ENCODE measurements at places on chromosomes 4 and X.

DNA sequence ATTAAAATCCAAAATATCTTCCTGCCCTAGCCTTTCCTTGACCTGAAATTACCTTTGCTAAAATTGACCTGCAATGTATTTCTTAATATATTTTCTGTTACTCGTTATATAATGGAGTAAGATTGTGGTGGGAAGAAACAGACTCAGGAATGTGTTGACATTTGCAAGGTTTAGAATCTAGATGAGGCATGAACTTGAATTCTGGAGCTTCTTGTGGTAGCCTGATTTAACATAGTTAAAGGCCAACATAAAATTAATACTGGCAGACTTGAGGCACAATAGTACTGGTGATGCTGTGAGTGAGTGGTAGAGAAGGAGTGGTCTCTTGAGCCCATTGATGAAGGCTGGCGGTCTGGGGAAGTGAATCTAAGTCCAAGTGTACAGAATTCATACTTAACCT, 197.9 kb upstream of the SPRY1 start:
- no peak for DNase-seq

- DNase-seq, result no peak
Observed at GRCh38 chr4:137993232-137993631, 248.9 kb downstream of the SLC7A11 start.

DNA sequence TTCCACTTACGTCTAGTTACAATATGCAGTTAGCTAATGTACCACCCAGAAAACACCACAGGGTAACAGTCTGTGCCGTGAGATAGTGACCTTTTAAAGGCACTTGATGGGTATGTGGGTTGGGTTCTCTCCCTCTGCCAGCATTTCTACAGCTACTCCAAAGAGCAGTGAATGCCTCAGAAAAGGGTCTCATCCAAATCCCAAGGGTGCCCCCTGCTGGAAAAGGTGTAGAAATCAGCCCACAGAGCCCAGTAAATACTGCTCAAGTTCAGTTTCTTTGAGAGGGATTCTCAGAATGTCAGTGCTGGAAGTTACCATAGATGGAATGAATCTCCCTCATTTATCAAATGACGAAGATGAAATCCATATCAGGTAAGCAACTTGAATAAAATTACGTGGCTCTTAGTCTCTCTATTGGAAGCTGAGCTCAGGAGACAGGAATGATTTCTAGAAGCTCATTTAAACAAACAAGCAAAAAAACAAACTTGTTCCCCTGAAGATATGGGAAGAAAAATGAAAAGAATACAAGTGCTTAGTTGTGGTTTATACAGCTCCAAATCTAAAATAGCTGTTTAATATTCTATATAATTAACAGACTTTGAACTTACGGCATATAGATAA, 9.5 kb downstream of the RNF175 start:
- no peak for DNase-seq

DNA sequence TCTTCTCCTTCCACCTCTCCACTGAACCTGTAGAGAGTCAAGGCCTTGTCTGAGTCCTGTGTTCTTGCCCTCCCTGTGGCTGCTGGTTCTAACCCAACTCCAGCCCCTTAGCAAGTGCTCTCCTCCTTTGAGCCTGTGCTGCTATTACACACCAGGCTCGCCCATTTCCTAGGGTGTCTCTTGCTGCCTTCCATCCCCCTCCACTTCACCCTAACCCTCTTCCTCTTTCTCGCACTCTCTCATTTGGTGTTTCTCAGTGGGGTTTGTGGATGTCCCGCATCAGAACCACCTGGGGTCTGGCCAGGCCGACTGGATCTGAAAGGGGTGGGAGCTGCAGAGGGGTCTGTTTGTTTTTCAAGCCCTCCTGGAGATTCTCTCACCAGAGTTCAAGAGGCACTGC, 156.7 kb downstream of the SPRY1 start:
- DNase-seq, result no peak

DNA sequence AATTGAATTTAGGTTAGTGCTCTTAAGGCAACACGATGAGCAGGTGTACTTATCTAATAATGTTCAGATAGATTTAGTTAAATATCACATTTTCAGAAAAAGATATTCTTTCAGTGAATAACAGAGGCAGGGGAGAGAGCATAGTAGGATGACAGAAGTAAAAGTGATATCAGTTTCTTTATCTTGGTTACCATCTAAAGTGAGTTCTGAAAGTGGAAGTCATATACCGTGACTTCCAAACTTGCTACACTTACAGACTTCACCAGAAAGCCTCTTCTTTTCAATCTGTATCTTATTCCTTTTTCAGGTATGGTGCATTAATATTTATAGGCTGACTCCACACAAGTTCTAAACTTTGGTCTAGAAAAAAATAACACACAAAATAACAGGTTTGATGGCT, 124.9 kb downstream of the POU4F2 start:
- no peak for DNase-seq

DNA sequence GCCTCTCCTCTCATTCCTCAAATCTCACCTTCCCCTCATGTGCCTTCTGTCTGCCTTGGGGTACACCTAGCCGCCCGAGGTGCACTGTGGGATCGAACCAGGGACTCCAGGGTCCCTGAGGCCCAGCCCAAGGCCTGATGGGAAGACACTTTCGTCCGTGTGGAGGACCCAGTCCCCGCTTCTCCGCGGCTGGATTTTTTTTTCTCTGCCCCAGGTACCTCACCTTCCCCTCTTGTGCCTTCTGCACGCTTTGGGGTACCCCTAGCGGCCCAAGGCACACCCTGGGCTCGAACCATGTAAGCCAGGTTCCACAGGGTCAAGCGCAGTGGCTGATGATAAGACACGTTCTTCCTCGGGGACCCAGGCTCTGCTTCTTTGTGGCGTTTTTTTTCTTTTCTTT, 530.7 kb downstream of the CWH43 start:
- DNase-seq, result no peak

GRCh38 chr4:7650606-7651385, 216.1 kb upstream of the PSAPL1 start:
- no peak for DNase-seq

GRCh38 chr4:119894650-119895208, 171.9 kb downstream of the MAD2L1 start:
- DNase-seq, result no peak

- DNase-seq, result no peak
Observed at GRCh38 chrX:119488749-119489148, 20.5 kb downstream of the SLC25A5 start.

DNA sequence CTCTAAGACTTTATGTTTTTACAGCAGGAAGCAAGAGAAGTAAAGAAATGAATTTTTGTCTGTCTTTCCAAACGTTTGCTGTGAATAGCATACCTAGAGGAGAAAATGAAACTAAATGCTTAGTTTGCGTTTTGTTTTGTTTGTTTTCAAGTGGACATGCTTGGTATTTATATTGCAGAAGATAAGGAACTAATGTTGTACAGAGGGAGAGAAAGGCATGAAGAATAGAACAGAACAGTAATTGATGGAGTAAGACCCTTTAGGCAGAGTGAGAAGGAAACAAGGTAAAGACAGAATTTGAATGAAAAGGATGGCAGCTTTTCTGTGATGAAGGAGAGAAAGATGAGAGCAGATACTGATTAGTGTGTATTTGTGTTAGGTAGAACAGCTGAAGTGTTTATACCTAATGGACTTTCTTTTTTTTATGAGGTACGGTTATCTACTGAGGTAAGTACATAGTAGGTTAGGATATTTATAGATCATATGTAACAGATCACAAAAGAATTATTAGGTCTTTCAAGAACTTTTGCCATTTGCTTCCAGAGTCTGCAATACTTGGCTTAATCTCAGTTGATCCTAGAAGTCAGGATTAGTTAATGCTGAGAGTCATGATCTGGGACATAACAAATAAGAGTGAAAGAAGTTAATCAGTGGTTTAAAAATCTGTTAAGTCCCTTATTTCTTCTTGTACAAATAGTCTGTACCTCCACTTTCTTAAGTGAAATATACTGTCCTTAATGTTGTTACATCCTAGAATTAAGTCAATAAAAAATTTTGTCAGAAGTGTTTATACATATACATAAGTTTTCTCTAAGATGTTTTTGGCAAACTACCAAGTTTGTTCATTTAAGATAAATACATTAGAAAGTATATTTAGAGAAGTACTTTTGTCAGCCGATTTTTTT, 36.8 kb downstream of the FABP2 start:
- DNase-seq, result no peak

- no peak for DNase-seq
Observed at GRCh38 chrX:131778269-131779218, 234.7 kb downstream of the OR13H1 start.

DNA sequence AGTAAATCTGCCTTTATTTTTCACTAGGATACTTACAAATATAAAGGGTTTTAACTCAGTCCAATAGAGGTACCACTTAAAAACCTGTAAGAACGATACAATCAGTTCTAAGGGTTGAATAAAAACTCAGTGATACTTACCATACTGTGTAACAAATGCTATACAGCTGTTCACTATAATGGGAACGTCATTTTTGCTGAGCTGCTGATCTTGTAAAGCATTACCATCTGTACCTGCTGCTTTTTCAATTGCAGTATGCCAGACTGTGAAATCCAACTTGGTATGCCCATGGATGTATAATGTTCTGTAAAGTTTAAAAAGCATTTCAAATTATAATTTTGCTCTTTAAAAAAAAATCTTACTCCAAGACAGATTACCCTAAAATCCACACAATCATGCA, 111.2 kb downstream of the ARAP2 start:
- no peak for DNase-seq

DNA sequence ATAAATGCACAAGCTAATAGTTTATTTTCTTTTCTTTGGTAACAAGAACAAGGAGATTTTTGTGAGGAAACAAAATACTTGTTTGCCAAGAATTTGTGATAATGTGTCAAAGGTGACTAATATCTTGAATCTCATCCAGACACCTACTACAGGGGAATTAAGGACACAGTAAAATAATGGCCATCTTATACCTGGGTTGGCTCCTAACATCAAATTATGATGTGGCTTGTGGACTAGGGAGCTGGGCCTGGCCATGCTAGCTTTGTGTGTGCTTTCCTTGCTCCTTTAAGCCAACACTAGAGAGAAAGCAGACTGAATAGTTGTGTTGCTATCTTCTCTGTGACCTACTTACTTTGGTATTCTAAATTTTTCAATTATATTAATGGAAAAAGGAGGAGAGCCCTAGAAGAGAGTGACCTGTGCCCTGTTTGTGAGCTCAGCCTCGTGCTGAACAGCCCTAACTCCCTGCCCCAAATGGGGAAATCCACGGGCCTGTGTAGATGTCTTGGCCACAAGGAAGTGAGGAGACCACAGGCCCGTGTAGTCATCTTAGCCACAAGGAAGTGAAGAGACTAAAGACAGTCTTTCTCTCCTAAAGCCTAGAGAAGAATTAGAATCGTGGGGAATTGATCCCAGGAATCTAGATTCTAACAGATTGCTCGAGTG, 23.3 kb downstream of the ARHGAP24 start:
- no peak for DNase-seq

DNA sequence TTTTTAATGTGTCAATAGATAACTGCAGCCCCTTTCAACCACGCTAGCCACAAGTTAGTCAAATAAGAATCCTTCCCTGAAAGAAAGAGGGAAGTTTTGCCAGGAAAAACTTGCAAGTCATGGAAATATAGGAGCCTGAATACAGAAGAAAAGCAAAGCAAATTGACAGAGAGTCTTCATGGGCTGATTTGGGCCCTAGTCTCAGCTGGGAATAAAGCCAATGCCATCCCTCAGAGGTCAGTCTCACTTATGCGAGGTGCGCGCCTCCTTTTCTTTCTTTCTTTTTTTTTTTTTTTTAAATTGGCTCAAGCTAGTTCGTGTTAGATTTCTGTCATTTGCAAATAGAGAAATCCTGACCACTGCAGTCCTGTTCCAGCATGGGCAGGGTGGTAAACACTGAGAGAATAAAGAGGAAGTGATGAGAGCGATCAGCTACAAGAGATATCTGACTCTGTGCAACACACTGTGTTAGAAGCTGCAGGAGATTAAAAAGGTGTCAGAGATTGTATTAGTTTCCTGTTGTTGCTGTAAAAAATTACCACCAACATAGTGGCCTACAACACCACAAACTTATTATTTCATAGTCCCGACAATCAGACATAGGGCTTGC, 299.7 kb downstream of the LDB2 start:
- DNase-seq, result no peak

GRCh38 chr4:123398853-123399626, 2.4 kb downstream of the SPRY1 start:
- no peak for DNase-seq

- no peak for DNase-seq
Observed at GRCh38 chr4:101346351-101347266, 717 bp downstream of the PPP3CA start.

DNA sequence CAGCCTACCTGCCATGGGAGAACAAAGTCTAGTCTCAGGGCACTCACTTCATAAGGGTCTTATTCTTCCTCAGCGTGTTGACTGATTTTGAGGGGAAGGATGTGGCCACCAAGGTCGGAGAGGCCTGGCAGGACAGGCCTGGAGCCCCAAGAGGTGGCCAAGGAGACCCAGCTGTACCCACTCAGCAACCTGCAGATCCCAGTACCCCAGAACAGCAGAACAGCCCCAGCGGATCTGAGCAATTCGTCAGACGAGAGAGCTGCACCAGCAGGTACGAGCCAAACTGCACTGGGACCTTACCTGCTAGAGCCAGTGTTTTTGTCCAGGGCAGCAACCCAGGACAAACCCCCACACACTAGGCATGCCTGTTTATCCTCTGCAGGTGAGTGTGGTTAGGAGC, 34.3 kb downstream of the PNMA5 start:
- DNase-seq, result no peak

DNA sequence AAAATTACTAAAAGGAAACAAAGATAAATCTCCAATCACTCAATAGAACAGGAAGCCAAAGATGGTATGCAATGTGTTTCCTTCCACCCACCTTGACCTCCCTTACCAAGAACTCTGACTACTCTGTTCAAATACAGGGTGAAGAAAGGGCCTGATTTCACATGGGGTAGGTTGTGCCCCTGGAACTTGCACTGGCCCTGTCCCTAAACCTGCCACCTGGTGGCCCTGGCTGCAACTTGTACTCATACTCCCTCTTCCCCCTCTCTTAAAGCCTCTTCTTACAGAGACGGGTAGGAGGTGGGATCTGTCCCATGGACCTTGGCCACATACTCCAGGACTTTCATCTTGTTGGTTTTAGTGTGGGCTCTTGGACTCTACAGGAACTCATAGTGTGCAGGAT, 17.3 kb upstream of the TMEM185A start:
- DNase-seq, result no peak

- DNase-seq, result no peak
Observed at GRCh38 chr4:78610546-78611214, 59.1 kb downstream of the ANXA3 start.

GRCh38 chr4:3671571-3672464, 94.4 kb upstream of the ADRA2C start:
- no peak for DNase-seq

DNA sequence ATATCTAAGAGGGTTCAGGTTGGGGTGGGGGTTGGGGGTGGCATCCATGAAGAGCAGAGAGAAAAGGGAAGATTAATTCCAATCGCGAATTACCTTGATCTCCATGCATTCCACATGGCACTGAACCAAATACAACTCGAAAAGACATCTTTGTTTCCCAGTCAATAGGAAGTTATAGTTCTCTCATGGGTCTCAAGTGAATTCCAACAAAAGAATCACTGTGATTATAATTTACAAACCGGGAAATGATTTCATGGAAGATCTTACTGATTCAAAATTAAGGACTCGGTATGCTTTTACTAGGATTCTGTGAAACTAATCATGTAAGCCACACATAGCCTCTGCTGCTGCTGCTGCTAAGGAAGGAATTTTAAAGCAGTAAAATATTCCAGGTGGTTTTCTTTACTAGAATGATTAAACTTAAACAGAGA, 26.6 kb upstream of the AMELX start:
- no peak for DNase-seq

GRCh38 chr4:154466336-154466735, 25.3 kb downstream of the DCHS2 start:
- DNase-seq, result no peak

Measured in vagina (tissue), 2 donors.